ENCODE measurements at places on chromosomes 6 and 20. TPM values are rescaled to one million over a fixed set of nuclear protein-coding genes. Genes with fewer than 3 reads are reported as not detected.

DNA sequence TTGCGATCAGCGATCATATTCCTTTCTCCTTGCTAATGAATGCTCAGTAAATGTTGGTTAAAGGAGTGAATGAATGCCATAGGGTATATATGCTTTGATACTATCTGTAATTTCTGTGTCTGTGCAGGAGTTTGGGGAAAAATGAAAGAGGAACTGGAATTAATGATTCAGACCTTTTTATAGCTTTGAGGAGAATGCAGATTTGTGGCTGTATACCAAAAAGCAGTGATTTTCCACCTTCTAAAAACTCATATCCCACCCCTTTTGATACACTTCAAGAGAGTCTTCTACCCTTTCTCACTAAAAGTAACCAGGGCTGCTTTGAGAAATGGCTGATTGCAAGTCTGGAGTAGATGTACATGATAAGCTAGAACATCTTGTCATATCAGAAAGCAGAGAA lies 26.6 kb upstream of the SUMO4 start:
- DNase-seq: no peak

DNA sequence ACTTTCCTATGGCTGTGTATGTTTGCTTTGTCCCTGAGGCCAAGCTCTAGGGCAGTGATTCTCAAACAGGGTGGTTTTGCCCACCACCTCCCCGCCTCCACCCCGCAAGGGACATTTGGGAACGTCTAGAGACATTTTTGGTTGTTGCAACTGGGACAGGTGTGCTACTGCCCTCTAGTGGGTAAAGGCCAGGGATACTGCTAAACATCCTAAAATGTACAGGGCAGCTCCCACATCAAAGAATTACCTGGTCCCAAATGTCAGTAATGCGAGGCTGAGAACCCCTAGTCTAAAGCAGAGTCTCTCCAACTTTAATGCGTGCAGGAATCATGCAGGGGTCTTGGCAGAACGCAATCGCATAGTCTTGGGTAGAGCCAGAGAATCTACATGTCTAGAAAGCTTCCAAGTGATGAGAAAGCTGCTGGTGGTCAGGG lies 5.1 kb downstream of the KCNS1 start:
- peak; percentile 44 for DNase-seq

DNA sequence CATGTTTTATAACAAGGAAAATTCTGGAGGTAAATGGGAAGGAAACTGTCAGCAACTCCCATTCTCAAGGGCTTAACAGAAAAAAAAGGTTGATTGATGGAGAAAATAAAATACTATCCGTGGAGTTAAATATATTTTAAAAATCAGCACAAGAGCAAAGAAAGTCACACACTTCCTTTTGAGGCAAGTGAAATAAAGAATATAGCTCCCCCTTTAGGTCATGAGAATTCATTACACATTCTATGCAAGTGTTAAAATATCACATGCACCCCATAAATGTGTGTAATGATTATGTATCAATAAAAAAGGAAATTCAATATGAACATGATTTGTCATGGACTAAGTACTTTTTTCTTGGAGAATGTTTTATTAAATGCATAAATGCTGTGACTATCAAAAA lies 349.2 kb downstream of the TPBG start:
- no peak for DNase-seq

DNA sequence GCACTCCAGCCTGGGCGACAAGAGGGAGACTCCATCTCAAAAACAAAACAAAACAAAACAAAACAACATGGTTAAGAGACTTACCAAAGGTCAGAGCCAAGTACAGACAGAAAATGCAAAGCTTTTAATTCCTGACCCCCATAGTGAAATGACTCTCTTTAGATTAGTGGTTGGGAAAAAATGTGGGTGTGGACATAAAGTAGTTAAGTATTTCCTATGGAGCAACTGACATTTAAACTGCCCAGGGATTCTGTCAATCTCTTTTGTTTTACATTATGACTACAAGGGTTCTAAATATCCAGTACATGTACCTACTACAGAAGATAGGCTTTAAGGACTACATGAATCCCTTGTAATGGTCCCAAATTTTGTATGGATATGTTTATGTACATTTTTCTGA lies 75.1 kb downstream of the IRAK1BP1 start:
- no peak for DNase-seq

DNA sequence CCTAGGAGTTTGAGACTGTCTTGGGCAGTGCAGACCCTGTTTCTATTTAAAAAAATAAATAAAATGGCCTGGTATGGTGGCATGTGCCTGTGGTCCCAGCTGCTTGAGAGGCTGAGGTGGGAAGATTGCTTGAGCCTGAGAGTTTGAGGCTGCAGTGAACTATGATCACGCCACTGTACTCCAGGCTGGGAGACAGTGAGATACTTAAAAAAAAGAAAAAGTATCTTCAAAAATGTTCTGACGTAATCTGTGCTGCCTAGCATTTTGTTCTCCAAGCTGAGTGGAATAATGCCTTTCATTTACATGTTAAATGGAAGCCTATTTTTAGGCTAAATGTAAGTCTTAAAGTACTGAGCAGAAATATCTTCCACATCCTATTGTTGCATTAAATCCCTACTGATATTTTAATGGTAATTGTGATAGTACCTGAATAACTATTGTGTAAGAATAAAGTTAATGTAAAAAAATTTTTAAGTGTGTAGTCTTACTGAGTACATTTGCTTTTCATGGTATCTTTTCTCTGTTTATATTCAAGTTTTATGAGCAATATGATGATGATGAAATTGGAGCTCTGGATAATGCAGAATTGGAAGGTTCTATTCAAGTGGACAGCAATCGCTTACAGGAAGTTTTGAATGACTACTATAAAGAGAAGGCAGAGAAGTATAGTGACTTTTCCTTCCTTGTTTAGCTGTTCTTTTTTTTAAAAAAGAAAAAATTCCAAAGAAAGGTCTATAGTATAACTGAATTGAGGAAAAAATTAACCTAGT lies 4.2 kb upstream of the ZC2HC1B start:
- no peak for DNase-seq

- DNase-seq: no peak
Observed at GRCh38 chr6:79208816-79209215, 25.7 kb downstream of the HMGN3 start.

DNA sequence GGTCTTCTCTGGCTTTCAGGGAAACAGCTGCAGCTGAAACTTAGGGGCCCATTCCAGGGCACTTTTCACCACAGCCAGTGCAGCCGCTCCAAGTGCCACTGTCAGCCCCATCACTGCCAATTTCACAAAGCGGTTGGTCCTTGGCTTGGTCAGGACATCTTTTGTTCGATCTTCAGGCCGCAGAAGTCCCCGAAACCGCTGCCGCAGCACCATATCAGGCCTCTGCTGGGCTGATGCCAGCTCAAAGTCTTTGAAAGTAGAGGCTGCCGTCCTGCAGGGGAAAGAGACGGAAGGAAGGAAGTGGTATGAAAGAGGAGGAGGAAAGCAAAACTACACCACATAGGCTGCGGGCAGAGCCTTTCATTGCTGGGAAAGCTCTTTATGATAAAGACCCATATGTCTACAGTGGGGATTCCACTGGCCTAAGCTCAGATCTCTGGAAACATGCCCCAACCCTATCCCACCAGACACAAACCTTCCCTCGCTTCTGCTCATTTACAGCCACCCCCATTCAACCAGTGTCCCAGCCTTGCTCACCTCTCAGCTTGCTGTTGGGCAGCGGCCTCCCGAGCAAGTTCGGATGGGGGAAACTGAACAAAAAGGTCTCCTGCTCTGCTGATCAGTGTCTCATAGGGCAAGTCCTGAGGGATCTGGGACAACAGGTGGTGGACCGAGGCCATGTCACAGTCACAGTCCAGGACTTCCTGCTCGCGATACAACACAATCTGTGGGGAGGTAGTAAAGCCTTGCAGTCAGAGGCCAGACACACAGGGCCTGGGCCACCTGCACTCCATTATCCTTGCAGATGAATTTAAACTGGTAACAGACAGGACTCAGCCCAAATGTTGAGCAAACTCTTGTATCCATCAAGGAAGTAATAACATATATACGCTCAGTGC lies 23.5 kb downstream of the TBC1D20 start:
- no peak for DNase-seq

AIF1 gene
- not detected for polyA plus RNA-seq

PRR18 gene
- 0.01 TPM for polyA plus RNA-seq

TRIM31 gene
- polyA plus RNA-seq: 0.07 TPM

TRIM10 gene
- polyA plus RNA-seq: not detected

Data from mammary epithelial cell (primary cell).